ENCODE measurements at places on chromosomes 6 and 20.

DNA sequence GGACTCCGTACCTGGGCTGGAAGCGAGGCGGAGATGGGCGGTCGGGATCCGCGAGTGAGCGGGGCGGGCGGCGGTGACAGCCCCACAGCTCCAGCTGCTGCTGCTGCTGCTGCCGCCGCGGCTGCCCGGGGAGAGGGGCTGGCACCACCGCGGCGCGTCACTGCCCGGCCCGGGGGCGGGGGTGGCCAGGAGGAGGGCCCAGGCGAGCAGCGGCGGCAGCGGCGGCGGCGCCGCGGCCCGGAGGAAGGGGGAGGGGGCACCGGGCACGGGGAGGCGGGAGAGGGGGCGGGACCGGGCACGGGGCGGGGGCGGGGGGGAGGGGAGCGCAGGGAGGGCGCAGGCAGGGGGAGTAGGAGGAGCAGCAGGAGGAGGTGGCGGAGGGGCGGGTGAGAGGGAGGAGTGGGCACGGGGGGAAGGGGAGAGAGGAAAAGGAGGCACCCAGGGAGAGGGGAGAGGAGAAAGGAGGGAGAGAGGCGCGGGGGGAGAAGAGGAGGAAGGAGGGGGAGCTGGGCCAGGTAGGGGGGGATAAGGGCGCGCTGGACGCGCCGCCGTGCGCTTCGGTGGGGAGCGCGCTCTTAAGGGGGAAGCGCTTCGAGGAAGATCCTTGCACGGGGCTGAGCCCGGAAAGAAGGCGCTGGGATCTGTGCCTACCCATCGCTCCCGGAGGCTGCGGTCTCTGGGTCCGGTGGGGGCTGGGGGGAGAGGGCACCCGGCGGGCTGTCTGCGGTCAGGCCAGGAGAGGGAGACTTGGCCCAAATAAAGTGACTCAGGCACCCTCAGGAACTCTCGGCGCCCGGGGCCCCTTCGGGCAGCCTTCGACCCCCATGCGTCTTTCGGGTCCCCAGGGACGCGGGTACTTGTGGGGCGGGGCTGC is 101.5 kb downstream of the NOL4L start:
- peak; percentile 82 for DNase-seq

DNA sequence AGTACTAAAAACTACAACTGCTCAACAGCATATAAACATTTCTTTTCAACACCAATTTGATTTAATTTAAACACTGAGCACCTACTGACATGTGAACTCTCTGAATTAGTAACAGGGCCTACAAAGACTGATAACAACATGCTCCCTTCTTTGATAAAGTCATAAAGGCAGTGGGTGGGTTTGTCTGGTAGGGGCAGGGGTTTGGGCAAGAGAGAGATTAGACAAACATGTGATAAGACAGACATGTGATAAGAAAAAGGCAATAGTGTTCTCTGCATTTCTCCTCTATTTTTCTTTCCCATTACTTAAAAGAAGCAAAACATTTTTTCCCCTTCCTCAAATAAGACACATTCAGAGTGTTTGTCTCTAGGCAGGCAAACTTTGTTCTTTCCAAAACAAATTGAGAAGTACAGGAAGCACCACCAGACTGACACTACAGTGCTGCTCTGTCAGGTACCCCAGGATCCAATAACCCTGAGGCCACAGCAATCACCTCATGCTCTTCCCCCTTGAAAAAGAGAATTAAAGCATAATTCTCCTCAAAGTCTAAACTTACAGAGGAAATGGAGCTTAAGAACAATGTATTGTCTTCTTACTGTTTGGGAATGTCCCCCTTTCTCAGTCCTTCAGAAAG is 11.9 kb downstream of the C6orf52 start:
- DNase-seq: no peak

DNA sequence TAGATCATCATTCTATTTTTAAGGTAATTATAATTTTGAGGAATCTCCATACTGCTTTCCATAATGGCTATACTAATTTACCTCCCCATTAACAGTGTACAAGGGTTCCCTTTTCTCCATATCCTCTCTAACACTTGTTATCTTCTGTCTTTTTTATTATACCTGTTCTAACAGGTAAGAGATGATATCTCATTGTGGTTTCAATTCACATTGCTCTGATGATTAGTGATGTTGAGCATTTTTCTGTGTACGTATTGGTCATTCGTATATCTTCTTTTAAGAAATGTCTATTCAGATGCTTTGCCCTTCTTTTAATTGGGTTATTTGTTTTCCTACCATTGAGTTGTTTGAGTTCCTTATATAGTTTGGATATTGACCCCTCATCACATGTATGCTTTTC is 81.6 kb upstream of the SCAF8 start:
- no peak for DNase-seq

DNA sequence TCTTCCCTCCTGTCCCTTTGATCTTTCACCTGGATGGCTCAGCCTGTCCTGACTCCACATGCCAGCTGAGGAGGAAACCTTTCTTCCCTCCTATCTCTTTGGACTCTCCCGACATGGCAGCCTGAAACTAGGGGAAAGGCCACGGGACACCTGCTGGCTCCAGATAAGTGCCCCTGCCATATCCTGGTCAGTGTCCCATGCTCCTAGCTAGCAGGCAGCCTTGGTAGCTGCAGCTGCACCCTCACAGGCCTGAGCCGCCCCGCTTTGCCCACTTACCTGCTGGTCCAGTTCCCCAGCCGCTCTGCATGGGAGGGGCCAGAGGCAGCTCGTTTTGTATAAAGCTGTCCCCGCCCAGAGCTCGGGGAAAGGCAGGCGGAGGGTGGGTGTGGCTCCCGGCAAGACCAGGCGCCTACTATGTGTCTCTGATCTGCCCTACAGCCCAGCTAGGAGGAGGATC is 7.4 kb upstream of the SLC52A3 start:
- DNase-seq: no peak

- no peak for DNase-seq
Observed at GRCh38 chr6:112017169-112017568, 36.7 kb upstream of the CCN6 start.

DNA sequence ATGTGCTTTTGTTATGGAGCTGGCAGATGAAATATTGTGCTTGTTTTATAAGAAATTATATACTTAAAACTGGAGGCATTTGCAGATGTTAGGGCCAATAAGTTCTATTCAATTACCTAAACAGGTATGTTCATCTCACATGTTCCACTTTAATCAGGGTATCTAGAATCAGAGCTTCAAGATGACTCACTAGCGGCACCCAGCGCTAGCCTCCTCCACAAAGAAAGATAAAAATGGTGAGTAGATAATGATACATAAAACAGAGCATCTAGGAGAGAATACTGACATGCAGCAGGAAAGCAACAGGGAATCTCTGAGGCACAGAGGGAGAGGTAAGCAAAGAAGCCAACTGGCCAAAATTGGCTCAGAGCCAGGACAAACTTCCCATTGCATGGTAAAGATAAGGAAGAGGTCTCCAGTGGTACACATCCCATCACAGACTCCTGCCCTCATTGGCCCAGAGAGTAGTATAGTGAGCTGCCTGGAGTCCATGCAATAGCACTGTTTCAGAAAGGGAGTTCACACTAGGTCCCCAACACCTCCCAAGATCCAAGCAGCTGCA is 200.7 kb upstream of the SPTLC3 start:
- no peak for DNase-seq

- DNase-seq: no peak
Observed at GRCh38 chr6:7899101-7899888, 11.3 kb downstream of the TXNDC5 start.

DNA sequence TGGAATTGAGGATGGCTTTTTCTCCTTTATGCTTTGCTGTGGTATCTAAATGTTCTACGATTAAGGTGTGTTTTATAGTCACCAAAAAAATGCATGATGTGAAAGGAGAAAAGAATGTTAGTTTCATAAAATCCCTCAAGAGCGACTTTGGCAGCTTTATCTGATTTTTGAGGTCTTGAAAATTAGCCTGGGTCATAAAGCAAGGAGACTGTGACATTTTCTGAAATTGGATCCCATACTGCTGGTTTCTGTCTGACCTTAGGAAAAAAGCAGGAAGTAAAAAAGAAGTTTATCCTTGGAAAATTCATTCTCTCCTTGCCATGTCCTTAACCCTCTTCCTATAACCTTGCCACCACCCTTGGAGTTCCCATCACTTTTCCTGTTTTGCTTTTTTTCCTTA is 525.3 kb downstream of the CD83 start:
- no peak for DNase-seq

- DNase-seq: no peak
Observed at GRCh38 chr6:28775405-28776129, 148.2 kb downstream of the TRIM27 start.

- DNase-seq: no peak
Observed at GRCh38 chr6:154277629-154278017, 79.0 kb downstream of the IPCEF1 start.

DNA sequence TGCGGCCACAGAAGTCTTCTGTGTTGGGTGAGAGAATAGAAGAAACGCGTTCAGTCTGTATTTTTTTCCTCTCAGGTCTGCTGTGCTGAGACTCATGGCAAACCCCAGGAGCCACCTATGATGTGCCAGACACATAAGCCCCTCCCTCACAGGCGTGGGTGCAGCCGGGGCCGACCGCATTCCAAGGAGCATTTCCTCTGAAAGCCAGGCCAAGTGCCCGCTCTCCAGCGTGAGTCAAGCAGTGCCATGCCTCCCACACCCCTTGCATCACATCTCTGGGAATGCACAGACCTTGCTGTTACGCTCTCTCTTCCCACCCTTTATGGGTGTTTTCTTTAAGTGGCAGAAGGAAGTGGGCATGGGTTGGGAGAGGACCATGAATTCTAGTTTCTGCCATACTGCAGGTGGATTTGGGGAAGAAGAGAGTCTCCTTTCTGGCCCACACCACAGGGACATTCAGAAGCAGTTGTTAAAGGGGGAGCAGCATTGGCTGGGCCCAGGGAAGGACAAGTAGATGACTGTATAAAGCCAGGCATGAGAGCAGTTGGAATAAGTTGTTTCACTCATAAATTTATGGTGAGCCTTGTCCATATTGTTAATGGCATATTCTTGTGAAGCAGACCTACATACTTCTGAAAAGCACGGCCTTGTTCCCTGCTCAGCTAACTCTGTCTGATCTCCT is 37.1 kb upstream of the TFAP2A start:
- no peak for DNase-seq

DNA sequence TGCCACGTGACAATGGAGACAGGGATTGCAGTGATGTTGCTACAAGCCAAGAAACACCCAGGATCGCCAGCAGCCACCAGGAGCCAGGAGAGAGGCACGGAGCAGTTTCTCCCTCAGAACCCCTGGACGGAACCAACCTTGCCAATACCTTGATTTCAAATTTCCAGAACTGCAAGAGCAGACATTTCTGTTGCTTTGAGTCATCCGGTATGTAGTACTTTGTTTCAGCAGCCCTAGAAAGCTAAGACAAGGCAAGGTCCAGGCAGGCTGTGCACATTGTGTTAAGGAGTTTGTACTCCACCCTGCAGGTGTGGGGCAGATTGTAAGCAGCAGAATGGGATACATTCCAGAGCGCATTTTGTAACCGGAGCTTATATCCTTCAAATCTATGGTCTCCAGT is 48.3 kb downstream of the TRERF1 start:
- no peak for DNase-seq

DNA sequence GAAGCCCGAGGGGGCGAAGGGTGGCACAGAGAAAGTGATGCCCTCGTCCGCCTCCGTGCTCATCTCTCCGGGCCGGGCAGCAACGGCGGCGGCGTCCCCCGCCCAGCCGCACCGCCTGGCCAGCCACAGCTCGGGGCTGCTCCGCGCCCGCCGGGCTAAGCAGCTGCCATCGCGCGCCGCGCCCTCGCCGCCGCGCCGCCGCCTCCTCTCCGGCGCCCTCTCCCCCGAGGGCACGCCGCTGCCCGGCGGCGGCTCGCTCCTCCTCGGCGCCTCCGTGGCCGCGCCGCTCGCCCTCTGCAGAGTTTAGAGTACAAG is 225 bp downstream of the MAP3K5 start:
- DNase-seq: no peak

- DNase-seq: no peak
Observed at GRCh38 chr6:43461936-43462335, 6.6 kb upstream of the DLK2 start.

DNA sequence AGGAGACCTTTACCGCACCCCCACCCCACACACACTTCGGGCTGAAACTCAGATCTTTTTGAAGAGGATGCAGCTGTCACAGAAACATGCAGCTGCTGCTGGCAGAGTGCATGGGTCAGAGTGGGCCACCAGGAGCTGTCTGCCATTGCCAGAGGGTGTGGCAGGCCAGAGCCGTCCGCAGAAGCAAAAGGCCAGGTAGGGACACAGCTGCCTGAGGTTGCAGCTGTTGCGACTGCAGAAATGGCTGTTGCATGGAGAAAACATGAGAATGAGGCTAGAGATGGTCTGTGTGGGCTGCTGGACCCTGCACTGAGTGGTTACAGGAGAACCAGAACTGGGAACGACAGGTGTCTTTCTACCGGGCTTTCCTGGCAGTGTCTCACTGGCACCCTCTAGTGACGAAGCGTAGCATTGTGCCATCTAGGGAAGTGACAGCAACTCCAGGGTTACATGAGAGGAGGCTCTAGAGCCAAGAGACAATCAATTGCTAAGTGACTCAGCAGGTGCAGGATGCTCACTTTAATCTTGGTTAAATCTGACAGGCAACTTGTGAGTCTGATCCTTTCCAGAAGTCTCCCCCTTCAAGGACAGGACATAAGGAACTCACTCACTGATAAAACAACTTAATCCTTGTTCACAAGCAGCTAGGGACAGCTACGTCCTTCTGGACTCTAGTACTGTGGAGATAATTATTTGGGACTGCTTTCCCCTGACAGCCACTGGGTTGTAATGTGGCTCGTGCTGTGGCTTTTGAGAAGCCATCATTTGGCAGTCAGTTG is 29.1 kb upstream of the SERPINB9 start:
- DNase-seq: peak; percentile 85

DNA sequence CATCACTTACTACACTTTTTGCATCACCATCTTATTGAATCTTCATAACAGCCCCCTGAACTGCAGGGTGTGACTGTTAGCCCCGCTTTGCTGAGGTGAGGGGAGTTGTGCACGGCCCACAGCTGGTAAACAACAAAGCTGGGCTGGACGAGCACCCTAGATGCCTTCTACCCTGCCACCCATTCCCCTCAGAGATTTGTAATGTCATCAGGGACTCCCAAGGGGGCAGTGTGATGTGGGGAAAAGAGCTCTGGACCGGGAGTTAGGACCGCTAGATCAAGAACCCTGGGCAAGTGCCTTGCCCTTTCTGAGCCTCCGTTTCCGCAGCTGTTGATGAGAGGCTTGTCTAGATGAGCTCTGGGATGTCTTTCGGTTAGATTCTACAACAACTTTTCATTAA is 20.9 kb downstream of the PKIG start:
- no peak for DNase-seq

- no peak for DNase-seq
Observed at GRCh38 chr6:16824845-16825685, 63.8 kb upstream of the ATXN1 start.

- no peak for DNase-seq
Observed at GRCh38 chr6:145547594-145548335, 187.6 kb downstream of the EPM2A start.

GRCh38 chr6:101150226-101150625 is 243.3 kb upstream of the GRIK2 start:
- no peak for DNase-seq

GRCh38 chr6:2839982-2840748 is 1.5 kb downstream of the SERPINB1 start:
- DNase-seq: no peak

All from neural crest cell (in vitro differentiated cells).